Renal pelvis (tissue), 12 donors: ENCODE measurements at places on chromosomes 3 and 15. TPM values are rescaled to one million over a fixed set of nuclear protein-coding genes. Genes with fewer than 3 reads are reported as not detected.

The STRA6 gene
- 39.6 TPM for polyA plus RNA-seq

The IQCH gene
- polyA plus RNA-seq = 10.1 TPM

The ADGRG7 gene
- 0.04 TPM for polyA plus RNA-seq

The PLIN1 gene
- polyA plus RNA-seq = 1.3 TPM

The HTR3E gene
- not detected for polyA plus RNA-seq

The IQCF5 gene
- polyA plus RNA-seq = not detected

The ECE2 gene
- 0.04 TPM for polyA plus RNA-seq

The CPA3 gene
- 0.46 TPM for polyA plus RNA-seq

The ABHD2 gene
- 29.0 TPM for polyA plus RNA-seq

The KNG1 gene
- 146 TPM for polyA plus RNA-seq

The ACVR2B gene
- polyA plus RNA-seq = 20.7 TPM

The FBXW12 gene
- polyA plus RNA-seq = 1.1 TPM

The LINGO1 gene
- 22.4 TPM for polyA plus RNA-seq

The GALNT15 gene
- 3.0 TPM for polyA plus RNA-seq

The C3orf49 gene
- polyA plus RNA-seq = 0.46 TPM

The GPR27 gene
- polyA plus RNA-seq = 8.2 TPM

The ROPN1 gene
- 0.18 TPM for polyA plus RNA-seq

The IL16 gene
- 5.2 TPM for polyA plus RNA-seq

The NLGN1 gene
- 2.1 TPM for polyA plus RNA-seq

The CCR3 gene
- 0.07 TPM for polyA plus RNA-seq

The CLDN16 gene
- 43.0 TPM for polyA plus RNA-seq

The ACP3 gene
- polyA plus RNA-seq = 59.9 TPM

The CCDC13 gene
- 3.6 TPM for polyA plus RNA-seq

The ATRIP gene
- polyA plus RNA-seq = 12.3 TPM

The MAN2A2 gene
- polyA plus RNA-seq = 46.5 TPM

The CEP152 gene
- 9.7 TPM for polyA plus RNA-seq

The MFGE8 gene
- 90.8 TPM for polyA plus RNA-seq

The TMEM207 gene
- polyA plus RNA-seq = 20.3 TPM

The PCOLCE2 gene
- 4.5 TPM for polyA plus RNA-seq

The APBA2 gene
- polyA plus RNA-seq = 18.3 TPM

The MANF gene
- polyA plus RNA-seq = 115 TPM

The CEMIP gene
- 3.2 TPM for polyA plus RNA-seq

The STX19 gene
- 0.58 TPM for polyA plus RNA-seq

The PLS1 gene
- 25.8 TPM for polyA plus RNA-seq

The CLSTN2 gene
- 1.7 TPM for polyA plus RNA-seq

The NECTIN3 gene
- 36.7 TPM for polyA plus RNA-seq

The ZNF660 gene
- 8.1 TPM for polyA plus RNA-seq

The XCR1 gene
- polyA plus RNA-seq = 0.56 TPM

The GP5 gene
- polyA plus RNA-seq = 0.86 TPM

The ZNF35 gene
- 15.1 TPM for polyA plus RNA-seq

The PLAAT1 gene
- 3.6 TPM for polyA plus RNA-seq

The IL20RB gene
- 0.48 TPM for polyA plus RNA-seq

The DNAH1 gene
- 13.6 TPM for polyA plus RNA-seq

The ADAMTS9 gene
- 166 TPM for polyA plus RNA-seq

The PYGO1 gene
- 15.5 TPM for polyA plus RNA-seq

The FRMD5 gene
- polyA plus RNA-seq = 1.1 TPM
